ENCODE measurements at places on chromosomes 6 and 20.

GRCh38 chr20:63520934-63521601 lies 503 bp downstream of the PPDPF start:
- DNase-seq, result peak; percentile 23

DNA sequence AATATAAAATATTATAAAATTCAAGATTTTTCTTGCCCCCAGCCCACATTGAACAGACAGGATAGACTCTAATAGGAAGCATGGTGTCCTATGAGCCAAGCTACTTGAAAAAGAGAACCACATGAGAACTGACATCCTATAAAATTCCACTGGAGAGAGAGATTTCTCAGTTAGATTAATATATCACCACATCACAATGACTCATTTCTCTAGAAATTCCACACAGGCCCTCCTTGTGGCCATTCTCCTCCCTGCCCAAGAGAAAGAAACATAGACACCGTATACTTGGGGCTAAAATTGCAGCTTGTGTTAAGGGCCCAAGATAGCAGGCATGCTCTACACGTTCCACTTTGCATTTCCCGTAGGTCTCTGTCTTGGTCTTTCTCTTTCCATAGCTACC lies 481.4 kb downstream of the PTPRT start:
- no peak for DNase-seq

GRCh38 chr20:52971498-52972189 lies 514 bp upstream of the TSHZ2 start:
- DNase-seq, result no peak

- peak; percentile 16 for DNase-seq
These were observed 58.4 kb upstream of the TOP1 start for GRCh38 chr20:40970218-40970617.

DNA sequence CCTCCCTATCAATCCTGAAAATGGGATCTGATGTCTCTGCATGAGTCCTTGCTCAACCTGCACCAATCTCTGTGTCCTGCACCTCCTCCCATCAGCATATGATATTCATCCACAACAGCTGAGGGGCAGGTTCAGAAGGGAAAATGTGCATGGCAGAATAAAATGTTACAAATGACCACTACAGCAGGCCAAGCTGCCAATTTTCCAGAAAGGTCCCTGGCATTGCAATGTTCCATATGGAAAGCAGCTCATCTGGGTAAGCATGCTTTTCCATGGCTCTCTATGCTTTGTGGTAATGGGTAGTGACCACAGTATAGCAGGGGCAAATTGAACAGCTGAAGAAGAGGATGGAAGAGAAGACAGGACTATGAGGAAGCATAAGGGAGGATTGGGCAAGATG lies 841.2 kb upstream of the FLRT3 start:
- DNase-seq, result no peak

GRCh38 chr6:15937602-15938001 lies 191.3 kb upstream of the MYLIP start:
- no peak for DNase-seq

DNA sequence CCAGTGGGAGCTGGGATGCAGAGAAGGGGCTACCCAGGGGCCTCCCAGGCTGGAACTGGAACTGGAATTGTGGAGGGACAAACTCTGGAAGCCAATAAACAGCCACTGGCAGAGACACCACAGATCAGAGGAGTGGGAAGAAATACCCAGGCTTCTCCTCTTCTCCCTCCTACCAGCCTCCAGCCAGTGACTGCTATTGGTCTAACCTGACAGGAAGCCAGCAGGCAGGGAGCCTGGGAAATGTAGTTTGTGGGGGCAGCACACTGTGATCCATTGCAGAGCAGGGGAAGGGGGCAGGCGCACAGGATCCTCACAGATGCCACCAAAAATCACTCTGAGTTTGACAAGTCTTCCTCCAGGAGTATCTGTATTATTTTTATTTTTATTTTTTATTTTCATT lies 12.1 kb upstream of the MLN start:
- peak; percentile 37 for DNase-seq

DNA sequence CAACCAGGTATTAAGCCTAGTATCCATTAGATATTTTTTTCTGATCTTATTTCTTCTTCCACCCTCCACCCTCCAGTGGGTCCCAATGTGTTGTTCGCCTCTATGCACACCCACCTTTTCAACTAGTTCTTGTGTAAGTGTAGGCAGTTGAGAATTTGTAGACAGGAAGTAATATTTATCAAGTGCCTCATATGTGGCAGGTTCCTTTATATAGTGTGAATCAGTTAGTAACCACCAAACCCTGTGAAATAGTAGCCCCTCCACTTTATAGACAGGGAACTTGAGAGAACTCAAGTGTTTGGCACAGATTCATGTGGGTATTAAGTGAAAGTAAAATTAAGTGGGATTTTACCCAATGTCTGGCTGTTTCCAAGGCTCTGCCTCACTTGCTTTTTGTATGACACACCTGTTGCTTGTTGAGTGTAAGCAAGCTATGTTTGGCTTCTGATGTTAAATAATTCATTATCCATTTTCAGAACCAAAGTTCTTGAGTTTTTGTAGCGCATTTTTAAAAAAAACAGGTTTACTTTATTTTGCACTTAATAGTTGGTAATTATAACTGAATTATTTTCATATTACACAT lies 24.8 kb downstream of the AFDN start:
- no peak for DNase-seq

GRCh38 chr6:139186242-139186641 lies 51.4 kb downstream of the HECA start:
- DNase-seq, result no peak

DNA sequence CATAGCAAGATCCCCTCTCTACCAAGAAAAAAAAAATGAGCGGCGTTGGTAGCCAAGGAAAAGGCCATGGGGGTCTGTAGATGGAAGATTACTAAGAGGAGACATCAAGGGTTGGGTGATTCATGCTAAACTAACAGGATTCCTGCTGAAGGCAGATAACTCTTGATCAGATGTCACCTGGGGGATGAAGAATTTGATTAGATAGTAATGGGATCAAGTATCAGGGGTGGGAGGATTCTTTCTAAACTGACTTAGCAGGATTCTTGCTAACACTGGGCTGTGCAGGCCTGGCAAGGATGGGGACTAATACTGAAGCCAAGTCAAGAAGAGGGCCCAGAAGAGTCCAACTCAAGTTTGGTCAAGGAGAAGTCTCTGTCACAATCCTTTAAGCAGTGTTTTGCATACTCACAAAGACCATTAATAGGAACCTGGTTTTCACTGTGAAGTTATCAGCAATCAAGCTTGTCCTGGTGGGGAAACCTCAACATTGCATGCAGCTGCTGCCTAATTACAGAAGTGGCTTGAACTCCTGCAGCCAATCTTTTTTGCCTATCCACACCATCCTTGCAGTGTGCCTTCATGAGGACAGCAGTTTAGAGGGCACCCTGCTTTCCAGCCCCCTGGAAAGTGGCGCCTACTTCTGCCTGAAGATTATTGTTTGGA lies 61.3 kb downstream of the ANKRD6 start:
- no peak for DNase-seq

DNA sequence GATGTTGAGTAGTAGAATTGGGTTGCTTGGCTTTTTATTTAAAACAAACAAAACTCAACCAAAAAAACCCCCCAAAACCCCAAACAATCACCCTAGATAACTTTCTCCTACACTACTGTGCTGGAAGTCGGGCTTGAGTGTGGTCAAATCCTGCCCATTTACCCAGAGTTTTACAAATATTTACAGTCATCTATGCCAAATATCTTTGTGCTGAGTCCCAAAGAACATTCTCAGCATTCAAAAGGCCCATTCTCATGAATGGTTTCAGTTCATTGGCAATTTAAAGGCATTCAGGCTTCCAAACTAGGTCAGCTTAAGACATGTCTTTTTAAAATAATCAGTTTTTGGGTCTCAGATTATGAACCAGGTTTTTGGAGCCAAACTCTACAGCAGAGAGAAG lies 1.8 kb downstream of the RNF144B start:
- DNase-seq, result no peak

All from head of caudate nucleus (tissue), 42 donors.